ENCODE measurements at places on chromosomes 13 and 19.

DNA sequence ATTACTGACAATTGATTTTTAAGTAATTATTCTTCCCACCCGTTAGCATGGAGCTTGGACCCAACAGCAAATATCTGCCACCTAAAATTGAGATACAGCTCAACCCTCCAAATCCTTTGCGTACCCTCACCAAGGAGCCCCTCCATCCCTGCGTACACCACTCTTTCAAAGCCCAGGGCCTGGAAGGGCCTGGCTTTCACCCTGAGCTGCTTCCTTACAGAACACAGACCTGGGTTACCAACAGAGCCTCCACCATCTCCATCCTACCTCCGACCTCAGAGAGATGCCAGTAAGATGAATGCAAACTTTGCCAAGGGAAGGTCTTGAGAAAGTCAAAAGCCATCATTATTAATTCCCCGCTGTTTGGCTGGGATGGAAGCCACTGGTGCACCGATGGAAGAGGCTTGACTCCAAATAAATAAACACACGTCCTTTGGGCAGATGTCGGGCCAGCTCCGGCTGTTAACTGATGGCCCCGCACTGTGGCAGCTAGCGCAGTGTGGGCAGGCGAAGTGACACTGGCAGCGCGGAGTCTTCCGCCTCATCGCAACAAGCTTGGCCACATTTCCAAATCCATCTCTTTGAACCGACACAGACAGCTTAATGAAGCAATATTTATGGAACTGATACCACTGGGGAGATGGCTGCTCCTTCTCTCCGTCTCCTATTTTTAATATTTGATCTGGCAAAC lies 150.2 kb upstream of the VSTM2B start:
- DNase-seq = no peak

- DNase-seq = no peak
Observed at GRCh38 chr13:111184458-111185401, 69.6 kb downstream of the ARHGEF7 start.

GRCh38 chr13:30934381-30934780 lies 1.9 kb downstream of the TEX26 start:
- no peak for DNase-seq

DNA sequence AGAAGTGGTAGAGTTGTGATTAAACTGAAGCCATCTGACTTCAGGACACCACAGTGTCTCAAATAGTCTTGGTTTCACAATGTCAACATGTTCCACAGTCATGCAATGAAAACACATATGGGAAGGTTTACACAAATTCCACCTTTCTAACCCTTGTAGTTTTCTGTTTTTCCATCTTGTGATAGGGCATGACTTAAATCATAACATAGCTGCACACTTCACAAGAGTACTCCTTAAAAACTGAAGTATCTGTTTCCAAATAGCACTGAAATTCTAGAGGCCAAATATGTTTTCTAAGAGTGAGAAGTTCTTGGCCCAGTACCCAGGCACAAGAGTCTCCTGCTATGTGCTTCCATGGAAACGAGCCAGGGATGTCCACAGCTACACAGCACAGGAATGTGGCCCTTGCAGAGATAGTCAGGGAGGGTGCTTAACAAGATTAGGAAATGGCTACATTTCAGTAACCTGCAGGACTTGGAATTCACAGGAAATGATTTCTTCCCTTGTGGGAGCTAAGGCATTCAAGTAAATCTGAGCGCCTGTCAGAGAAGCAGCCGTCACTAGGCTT lies 269.1 kb downstream of the NDFIP2 start:
- DNase-seq = no peak

- DNase-seq = no peak
Observed at GRCh38 chr13:26822146-26822545, 61.6 kb upstream of the GPR12 start.

DNA sequence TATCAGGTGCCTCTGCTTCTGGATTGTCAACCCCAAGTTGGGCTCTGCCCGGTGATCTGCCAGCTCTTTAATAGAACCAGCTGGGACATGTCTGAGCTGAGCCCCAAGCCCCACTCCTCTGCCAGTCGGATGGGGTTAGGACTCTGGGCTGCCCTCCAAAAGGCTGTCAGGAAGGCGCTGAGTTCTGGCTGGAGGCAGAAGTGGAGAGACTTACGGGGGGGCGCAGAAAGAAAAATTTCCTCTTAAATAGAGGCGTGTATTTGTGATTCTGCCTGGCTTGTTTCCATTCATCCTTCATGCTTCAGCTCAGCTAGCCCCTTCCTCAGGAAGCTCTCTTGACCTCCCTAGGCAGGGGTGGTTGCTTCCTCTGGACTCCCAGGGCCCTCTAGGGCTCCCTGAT lies 985 bp upstream of the KCNK6 start:
- no peak for DNase-seq

DNA sequence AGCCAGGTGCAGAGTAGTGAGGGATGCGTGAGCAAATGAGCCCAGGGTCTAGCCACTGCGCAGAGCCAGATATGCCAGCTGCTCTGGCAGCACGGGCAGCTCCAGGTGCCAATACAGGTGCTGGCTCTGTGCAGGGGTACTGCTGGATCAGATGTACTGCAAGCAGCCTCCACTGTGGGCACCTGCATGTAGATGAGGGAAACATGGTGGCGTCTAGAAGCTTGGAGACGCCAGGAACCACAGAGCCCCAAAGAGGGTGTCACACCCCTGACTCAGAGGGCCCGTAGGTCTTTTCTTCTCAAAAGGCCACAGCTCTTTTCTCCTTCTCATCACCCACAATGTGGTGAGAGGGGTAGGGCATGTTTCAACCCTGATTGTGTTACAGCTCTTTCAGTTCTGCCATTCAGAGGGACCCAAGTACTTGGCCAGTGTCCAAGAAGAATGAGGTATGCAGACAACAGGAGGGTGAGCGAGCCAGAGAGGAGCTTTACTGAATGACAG lies 244.4 kb upstream of the SLITRK1 start:
- no peak for DNase-seq

- DNase-seq = no peak
Observed at GRCh38 chr13:98919566-98919965, 58.3 kb downstream of the DOCK9 start.

GRCh38 chr13:112977525-112977924 lies 8.5 kb downstream of the MCF2L start:
- DNase-seq = no peak

- peak; percentile 14 for DNase-seq
Observed at GRCh38 chr13:27170516-27171243, 931 bp downstream of the USP12 start.

- DNase-seq = no peak
Observed at GRCh38 chr13:59094181-59094580, 1069.5 kb downstream of the DIAPH3 start.

DNA sequence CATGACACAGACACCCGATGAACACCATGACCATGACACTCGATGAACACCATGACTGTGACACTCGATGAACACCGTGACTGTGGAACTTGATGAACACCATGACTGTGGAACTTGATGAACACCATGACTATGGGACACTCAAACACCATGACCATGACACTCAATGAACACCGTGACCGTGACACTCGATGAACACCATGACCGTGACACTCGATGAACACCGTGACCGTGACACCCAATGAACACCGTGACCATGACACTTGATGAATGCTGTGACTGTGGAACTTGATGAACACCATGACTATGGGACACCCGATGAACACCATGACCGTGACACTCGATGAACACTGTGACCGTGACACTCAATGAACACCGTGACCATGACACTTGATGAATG lies 31.5 kb downstream of the ZFR2 start:
- DNase-seq = no peak

- no peak for DNase-seq
Observed at GRCh38 chr19:18604820-18605159, 1.8 kb downstream of the CRLF1 start.

GRCh38 chr19:37669450-37669914 lies 14.2 kb upstream of the ZFP30 start:
- DNase-seq = no peak

GRCh38 chr13:40192452-40192851 lies 474.0 kb downstream of the FOXO1 start:
- DNase-seq = no peak

DNA sequence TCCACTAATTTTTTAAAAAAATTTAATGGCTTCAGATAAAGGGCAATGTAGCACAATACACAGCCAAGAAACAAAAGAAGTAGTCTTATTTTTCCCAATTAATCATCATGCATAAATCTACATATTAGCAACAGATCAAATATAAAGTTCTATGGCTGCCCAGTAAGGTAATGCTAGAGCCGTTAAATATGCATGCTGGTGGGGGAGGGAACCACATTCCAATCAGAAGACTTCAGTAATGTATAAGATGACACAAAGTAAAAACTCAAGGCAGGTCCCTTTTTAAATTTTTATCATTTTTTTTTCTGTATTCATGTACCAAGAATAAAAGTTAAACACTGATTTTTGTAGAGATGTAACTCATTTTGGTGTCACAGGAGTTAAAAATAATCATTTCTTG lies 62.0 kb downstream of the MPHOSPH8 start:
- DNase-seq = no peak

DNA sequence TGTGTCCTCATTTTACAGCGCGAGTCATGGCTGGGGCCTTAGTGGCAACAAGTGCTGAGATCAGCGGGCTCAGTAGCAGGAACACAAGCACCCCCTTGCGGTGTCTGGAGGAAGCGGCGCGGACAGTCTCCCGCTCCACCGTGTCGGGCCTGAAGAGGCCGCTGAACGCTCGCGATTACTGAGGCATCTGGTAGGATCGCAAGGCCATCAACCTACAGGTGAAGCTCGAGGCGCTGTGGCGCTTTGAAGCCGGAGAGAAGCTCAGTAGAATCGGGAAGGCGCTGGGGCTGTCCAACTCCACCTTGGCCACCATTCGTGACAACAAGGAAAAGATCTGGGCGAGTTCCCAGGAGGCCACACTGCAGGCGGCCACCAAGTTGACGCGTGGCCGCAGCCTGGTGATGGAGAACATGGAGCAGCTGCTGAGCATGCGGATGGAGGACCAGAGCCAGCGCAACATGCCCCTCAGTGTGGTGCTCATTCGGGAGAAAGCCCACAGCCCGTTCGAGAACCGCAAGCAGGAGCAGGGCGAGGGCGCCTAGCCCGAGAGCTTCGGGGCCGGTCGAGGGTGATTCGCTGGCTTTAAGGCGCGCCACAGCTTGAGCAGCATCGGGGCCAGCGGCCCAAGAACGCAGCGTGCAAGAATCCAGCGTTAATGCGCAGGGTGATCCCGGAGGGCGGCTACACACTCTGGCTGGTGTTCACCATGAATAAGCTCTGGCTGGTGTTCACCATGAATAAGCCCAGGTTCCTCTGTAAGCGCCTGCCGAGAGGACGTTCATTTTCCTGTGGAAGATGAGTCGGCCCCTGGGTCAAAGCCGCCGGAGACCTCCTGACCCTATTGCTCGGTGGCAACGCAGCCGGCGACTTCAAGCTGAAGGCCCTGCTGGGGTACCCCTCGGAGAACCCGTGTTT lies 8.3 kb upstream of the MZF1 start:
- DNase-seq = peak; percentile 66

DNA sequence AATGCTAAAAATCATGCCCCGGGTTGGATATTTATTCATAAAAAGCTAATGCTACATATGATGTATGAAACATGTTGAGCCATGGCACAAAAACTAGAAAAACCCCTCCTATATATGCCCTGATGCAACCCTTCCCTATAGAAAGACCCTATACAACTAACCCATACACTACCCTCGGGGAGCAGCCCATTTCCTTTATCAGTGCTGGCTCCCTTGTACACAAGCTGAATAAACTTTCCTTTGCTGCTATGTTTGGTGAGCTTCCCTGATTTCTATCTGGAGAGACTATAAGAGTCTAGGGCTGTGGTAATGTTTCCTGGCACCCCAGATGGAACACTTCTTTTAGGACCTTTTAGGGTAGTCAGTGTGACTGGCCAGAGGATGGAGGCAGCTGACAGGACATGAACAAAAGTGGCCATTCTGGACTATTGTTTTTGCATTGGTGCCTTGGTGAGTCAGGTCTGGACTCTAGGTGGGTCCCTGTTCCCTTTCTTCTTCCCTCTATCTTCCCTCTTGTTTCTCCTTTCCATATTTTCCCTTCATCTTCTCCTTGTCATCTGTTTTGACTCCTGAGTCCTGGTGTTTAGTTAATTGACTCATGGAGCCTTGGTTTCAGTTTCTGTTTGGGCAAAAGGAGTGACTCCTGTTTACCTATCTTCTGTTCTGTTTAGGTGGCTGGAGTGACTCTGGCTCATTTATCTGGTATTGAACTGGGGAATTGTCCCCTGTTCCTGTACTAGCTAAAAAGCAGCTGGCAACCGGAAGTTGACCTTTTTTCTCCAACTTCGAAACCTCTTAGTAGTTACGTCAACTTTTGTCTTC lies 1321.8 kb upstream of the PCDH9 start:
- no peak for DNase-seq

GRCh38 chr13:102207680-102208342 lies 194.0 kb downstream of the FGF14 start:
- DNase-seq = no peak

GRCh38 chr19:38687837-38688378 lies 40.5 kb downstream of the ACTN4 start:
- no peak for DNase-seq

GRCh38 chr13:73879346-73880015 lies 254.7 kb downstream of the KLF12 start:
- no peak for DNase-seq

DNA sequence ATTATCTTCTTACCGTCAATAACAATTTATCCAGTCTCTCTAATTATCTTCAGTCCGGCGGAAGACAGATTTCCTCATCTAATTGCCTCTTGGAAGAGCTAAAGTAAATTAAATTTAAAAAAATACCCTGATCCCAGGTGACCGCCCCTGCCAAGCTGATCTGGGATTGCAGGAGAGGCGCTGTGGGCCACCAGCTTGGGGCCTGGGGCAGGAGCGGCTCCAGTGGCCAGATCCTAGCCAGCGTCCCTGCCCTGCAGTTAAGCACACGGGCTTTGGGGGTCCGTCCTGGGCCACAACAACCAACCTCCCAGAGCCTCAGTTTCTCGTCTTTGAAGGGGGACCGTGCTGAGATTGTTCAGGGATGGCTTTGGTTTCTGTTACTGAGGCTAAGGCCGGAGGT lies 12.4 kb upstream of the TMEM255B start:
- no peak for DNase-seq

- no peak for DNase-seq
Observed at GRCh38 chr13:90533866-90534265, 813.6 kb upstream of the MIR17HG start.

DNA sequence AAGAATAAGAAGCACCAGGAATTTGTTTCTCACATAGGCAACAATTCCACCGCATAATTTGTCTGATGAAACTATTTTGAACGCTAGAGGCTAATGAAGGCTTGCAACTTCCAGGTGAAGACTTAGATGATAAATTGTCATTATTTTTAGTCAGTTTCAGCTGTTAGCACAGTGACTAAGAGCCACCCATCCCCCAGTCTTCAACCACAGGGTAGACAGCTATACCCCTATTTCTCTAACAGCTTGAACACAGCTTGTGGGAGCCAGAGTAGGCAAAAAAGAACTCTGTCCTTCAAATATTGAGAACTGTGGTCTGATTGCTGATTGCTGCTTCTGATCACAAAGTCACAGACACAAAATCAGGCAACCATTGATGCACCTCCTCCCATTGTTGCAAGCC lies 1124.8 kb upstream of the PRR20A start:
- no peak for DNase-seq

GRCh38 chr19:43923875-43924274 lies 11.2 kb downstream of the ZNF45 start:
- no peak for DNase-seq
